Fibroblast of skin of back (primary cell): ENCODE measurements at places on chromosomes 12 and 14.

DNA sequence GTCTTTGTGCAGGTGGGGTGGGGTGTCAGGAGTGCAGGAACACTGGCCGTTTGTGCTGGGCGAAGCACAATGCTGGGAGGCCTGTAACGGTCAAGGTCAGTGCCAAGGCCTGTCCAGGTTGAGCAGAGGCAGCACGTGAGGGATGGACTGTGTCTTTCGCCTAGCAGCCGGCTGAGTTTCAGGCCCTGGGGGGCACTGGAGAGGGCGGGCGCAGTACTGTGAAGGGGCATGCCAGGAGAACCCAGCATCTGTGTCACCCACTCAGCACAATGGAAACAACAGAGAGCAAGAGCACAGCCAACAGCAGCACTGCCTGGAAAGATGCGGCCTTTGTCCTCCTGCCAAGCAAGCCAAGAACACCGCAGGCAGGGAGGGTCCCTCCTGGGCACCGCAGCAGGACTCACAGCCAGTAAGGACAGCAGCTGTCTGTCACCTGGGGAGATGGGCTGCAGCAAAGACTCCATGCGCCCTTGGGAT is 25.2 kb downstream of the SLC25A47 start:
- no peak for DNase-seq

GRCh38 chr12:3296409-3296701 is 194.6 kb upstream of the PRMT8 start:
- no peak for DNase-seq

- no peak for DNase-seq
Measured at GRCh38 chr12:4240161-4240783, 33.3 kb upstream of the CCND2 start.

- DNase-seq, result no peak
Measured at GRCh38 chr12:11749943-11750690, 100.6 kb downstream of the ETV6 start.

DNA sequence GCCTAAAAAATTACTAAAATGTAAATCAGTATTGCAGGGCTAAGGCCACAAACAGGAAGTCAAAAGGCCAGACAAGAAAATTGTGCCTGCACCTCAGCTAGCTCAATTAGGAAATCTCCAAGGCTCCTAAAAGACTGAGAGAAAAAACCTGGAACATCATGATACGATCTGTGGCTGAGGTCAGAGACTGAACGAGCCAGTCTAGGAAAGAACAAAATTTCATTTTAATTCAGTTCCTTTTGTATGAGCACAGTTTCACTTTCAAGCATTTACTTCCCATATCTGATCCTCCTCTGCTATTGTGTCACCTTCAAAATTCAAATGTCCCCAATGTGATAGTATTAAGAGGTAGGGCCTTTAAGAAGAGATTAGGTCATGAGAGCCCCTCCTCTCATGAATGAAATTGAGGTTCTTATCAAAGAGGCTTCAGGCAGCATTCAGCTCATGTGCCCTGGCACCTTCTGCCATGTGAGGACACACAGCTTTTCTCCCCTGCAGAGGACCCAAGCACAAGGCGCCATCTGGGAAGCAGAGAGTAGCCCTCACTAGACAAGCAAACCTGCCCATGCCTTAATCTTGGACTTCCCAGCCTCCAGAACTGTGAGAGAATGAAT is 14.8 kb downstream of the PRKAB1 start:
- no peak for DNase-seq

DNA sequence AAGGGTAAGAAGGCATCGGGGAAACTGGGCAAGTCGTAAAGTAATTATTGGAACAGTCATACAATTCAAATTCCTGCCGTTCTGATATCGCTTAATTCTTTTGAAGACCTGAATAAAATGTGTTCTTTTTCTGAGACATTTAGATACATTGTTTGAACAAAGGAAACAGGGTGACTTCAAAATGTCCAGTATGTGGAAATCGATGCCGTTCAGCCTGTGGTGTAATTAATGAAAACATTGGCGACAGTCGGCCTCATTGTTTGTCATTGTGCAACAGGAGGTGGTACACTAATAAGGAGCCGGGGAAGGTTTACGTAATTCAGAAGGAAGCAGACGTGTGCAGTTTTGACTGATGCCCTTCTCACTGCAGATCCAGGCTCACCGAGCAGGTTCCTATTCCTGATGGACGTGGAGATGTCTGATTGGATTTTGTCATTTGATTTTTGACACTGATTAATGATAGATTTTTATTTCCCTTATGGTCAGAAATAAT is 92.7 kb downstream of the BORCS5 start:
- DNase-seq, result no peak
